CD8-positive, alpha-beta T cell (primary cell): ENCODE measurements at places on chromosomes 11 and 22. TPM values are rescaled to one million over a fixed set of nuclear protein-coding genes. Genes with fewer than 3 reads are reported as not detected.

Gene TST
- not detected for total RNA-seq

Gene MMP12
- not detected for total RNA-seq

Gene SNX32
- total RNA-seq, result 0.52 TPM

Gene MS4A3
- not detected for total RNA-seq

Gene SDHAF2
- 31.4 TPM for total RNA-seq

Gene WNT7B
- total RNA-seq, result not detected

Gene ZBTB16
- total RNA-seq, result 18.3 TPM

DNA sequence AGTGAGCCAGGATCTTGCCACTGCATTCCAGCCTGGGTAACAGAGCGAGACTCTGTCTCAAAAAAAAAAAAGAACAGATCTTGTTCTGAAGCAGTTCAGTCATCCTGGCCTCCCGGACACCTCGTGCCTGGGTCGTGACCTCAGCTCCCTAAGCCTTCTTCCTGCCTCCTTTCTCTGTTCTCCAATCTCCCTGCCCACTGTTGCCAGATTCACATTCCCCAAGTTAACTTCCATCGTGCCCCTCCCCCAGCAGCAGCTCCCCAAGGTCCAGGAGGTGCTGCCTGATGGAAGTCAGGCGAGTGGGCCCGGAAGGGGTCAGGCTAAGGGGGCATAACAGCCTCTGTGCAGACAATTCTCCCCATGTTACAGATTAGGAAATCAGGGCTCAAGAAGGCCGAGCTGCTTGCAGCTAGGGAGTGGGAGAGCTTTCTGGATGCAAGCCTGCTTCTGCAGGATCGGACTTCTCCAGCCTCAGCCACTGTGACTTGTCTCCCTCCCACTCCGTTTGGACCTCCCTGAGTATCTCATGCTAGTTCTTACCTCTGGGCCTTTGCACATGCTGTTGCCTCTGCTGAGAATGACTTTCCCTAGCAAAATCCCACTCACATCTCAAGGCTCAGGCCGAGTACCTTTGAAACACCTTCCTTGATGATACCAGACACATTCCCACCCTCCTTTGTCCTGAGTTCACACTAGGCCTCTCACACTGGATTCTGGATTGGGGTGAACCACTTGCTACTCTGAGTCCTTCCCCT is 14.3 kb upstream of the TMEM184B start:
- DNase-seq, result no peak

- DNase-seq, result no peak
These were observed 87.6 kb upstream of the SEPTIN5 start for GRCh38 chr22:19626666-19627065.

DNA sequence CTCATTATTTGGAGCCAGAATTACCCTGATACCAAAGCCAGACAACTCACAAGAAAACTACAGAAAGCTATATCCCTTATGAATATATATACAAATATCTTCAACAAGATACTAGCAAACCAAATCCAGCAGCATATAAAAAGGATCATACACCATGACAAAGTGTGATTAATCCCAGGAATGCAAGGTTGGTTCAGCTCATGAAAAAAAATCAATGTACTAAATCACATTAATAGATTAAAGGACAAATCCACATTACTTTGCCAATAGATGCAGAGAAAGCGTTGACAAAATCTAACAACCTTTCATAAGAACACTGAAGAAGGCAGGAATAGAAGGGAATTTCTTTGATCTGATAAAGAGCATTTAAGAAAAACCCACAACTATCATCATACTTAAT is 50.4 kb upstream of the TEAD1 start:
- no peak for DNase-seq

DNA sequence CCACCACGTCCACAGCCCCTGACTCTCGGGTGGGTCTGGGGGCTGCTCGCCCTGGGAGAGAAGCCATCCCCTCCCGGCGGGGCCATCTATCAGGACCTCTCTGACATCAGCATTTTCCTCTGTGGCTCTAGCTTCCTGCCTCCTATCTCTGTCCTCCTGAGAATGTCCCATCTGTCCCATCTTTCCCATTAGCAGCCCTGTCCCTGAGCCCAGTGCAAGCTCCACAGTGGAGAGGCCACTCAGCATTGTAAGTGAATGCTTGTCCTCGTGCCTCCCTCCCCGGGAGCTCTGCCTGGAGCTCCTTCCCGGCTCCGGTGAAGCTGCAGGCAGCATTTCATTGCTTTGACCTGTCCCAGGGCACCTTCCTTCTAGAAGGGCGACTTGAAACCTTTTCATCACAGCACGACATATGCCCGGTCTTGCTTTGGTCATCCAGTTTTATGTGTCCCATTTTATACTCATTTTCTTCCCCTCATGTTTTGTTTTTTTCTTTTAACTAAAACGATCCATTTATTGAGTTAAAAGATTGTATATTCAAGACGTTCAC is 49.7 kb downstream of the RTN4R start:
- DNase-seq, result no peak

DNA sequence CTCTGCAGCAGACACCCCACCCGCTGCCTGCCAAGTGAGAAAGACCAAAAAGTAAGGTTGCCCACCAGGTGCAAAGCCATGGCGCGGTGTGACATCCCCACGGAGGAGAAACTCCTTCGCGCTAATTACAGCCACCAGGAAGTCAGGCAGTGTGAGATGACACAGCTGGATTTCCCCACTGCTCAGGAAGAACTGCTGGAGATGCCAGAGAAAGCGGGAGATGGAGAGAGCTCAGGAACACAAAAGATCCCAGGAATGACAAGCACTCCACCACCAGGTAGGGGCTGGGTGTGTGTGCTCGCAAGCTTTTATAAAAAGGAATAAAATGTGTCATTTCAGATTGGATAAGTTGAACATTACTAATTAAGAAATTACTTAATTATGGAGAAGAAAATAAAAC is 292.7 kb downstream of the OPCML start:
- DNase-seq, result no peak

GRCh38 chr22:49308300-49308699 is 519.4 kb downstream of the BRD1 start:
- DNase-seq, result no peak

GRCh38 chr22:35887296-35887875 is 141.2 kb downstream of the RBFOX2 start:
- no peak for DNase-seq
